ENCODE measurements at places on chromosomes 5 and 9.

DNA sequence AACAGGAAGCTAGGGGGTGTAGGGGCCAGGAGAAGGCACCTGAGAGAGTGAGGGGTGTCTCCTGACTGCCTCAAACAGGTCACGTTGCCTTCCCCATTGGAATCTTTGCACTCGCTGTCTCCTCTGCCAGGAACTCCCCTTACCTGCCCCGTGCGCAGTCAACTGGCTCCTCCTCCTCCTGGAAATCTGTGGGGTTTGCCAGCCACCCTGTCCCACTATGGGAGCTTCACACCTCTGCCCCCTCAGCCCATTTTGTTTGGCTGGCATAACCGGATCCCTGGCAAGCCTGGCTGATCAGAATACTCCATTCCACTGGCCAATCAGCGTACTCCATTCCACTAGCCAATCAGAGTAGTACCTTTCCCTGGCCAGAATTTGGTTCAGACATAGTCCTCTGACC lies 10.4 kb upstream of the SLC34A1 start:
- no peak for DNase-seq

DNA sequence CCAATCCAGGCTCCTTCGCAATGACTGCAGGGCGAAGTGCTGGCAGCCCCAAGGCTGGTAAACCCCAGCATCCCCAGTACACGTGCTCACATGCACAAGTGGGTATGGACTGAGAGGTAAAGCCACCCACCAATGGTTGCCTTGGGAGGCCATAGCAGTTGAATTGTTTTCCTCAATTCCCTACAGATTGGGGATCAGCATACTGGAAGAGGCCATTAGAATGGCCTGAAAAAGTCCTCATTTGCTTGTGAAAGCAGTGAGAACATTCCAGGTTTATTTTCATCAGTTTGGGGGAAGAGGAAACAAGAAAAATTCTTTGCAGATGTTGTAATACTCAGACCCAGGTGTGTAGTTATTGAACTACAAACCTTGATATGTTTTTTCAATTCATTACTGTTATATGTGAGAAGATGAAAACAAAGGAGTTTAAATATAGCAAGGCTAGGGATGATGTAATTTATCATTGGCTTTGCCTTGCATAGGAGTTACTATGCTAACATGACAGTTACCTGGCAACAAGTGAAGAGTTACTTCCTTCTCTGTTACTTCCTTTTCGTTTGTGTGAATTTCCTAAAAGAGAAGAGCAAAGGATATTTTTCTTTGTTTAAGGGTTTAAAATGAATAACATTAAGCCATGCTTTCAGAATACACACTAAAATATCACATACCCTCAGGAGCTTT lies 36.4 kb downstream of the MTMR12 start:
- DNase-seq = peak; percentile 18

DNA sequence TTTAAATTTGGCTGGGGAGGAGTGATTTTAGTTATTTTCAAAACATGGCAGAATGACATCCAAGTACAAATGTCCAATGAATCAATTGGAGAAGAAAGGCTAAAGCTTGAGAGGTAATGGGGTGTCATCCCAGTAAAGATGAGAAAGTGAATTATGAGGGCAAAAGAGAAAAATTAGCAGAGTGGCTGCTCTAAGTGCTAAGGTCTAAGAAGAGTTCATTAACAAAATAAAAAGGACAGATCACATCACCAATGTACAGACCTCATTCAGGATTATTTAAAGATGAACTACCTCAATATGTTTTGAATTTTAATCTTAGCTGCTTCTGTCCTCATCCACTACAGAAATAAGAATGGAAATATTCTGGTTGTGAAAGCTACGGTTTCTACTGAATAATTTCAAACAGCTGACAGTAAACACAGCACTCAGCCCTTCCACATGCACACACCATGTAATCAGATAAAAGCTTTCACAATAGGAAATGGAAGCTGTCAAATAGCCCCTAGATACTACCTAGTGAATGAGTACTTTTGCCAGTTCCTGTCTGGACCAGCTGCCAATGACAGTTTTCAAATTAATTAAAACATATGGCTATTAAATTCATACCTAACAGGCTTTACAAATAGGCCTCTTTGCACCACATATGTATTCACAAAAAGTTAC lies 171.5 kb downstream of the SSBP2 start:
- no peak for DNase-seq

GRCh38 chr5:176573564-176574296 lies 24.6 kb downstream of the CDHR2 start:
- DNase-seq = peak; percentile 39

DNA sequence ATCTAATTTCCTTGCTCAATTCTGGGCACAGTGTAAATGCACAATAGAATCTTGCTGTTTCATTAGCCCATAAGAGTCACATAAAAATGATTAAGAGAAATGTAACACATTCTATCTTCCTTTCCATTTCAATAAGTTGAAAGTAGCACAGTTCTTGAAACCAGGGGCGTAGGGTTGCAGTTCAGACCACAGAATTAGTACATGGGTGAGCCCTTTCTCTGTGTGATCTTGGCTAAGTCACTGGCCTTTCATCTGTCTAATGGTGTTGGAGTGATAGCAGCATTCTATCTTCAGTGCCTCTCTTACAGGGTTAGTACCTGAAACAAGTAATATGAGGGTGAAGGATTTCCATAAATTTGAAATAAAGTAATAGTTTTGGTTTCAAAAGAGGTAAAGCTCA lies 445.3 kb upstream of the ZNF462 start:
- DNase-seq = no peak

GRCh38 chr5:180090769-180091546 lies 19.4 kb upstream of the RNF130 start:
- peak; percentile 72 for DNase-seq

- DNase-seq = no peak
Observed at GRCh38 chr5:56326116-56326515, 93.0 kb upstream of the ANKRD55 start.

DNA sequence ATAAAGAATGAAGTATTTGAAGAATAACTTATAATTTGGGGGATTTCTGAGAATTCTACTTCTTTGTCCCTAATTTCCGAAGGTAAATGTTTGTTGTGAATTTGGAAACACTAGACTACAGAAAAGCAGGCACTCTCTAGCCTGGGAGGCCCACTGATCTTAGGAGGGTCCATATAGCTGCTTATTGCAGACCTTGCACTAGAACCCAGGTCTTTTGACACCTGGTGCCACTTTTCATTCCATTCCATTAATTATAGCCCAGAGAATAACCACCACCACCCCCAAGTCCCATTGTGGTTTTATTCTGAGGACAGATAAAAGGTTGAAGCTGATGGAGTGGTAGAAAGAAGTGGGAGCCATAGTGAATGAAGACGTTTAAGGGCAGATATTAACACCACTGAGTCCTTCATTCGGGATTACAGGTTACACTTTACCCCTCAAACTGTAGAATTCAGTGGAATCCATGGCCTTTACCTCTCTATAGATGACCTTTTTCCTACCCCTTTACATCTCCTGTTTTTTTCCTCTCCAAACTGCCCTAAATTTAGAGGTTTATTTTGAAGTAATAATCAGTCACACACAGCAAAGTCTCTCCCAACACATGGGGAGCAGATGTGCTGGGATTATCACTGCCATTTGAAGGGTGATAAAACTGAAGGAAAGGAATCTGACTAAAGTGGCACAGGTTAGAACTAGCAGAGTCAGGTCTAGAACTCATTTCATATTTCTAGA lies 12.0 kb upstream of the PSMD5 start:
- no peak for DNase-seq

GRCh38 chr5:156181656-156182055 lies 145.3 kb upstream of the SGCD start:
- DNase-seq = no peak

- DNase-seq = no peak
Observed at GRCh38 chr5:137051161-137051560, 448.0 kb downstream of the SPOCK1 start.

DNA sequence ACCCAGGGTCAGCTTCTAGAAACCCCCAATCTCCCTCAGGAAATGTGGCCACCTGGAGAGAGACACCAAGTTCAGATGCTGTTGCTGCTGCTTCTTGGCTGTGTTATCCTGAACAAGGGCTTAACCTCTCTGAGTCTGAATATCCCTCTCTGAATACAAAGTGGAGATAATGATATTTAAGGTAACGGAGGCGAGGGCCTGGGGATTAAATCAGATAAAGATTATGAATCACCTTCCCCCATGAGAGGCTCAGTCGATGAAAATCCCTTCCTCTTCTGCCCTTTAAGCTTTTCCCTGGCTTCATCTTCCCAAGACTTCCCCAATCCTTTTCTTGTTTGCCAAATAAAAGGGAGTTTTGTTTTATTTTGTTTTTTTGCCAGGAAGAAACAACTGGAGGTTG lies 8.1 kb upstream of the CPLX2 start:
- DNase-seq = no peak

DNA sequence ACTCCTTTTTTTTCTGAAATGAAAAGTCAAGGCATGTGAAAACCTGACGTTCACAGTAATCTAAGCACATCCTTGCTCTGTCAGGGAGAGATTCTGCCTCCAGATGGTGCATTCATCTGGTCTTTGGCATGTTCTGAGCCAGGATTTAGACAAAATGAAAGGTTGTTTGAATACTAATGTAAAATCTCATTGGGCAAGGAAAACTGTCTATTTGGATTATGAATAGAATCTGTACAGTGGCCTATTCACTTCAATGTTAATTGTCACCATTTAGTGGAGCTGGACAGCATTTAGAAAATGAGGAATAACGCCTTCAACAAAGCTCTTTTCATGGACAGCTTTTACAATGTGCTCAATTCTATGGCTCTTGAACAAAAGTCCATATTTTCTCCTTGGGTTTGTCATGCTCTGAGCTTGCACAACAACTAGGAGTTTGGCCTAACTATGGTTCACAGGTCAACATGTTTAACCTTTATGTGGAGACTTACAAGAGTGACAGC lies 28.9 kb downstream of the ARHGEF28 start:
- no peak for DNase-seq

GRCh38 chr9:125758986-125759763 lies 12.0 kb downstream of the PBX3 start:
- no peak for DNase-seq

- DNase-seq = no peak
Observed at GRCh38 chr5:90345684-90346083, 63.9 kb downstream of the CETN3 start.

DNA sequence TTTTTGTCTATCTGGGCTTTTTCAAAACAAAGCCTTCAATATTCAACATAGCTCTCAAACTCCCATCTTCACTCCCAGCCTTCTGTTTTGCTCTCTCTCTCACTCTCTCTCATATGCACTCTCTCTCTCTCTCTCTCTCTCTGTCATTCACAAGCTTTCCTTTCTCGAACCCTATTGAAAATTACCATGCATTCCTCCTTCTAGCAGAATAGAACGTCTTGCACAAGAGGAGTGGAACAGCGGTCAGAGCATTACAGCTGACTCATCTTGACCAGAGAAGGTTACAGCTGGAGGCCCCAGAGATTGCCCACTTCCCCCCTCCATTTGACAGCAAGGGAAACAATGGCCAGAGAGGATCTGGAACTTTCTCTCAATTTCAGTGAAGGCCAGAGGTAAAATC lies 51.0 kb upstream of the LIFR start:
- DNase-seq = no peak

DNA sequence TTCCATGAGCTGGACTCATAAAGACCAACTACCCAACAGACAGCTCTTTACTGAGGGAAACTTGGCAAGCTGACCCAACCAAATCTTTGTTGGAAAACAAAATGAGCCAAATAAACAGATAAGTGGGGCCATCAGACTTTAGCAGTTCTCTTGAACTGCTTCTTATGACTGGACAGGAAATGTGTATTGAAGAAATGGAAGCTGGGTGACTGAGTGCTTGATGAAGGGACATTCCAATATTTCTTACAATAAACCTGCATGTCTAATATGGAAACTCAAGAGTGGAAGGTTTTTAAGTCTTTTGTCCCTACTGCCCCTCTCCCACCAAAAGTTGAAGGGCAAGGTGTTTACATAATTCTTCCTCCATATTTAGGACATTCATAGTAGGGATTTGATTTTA lies 218.8 kb upstream of the NR4A3 start:
- no peak for DNase-seq

DNA sequence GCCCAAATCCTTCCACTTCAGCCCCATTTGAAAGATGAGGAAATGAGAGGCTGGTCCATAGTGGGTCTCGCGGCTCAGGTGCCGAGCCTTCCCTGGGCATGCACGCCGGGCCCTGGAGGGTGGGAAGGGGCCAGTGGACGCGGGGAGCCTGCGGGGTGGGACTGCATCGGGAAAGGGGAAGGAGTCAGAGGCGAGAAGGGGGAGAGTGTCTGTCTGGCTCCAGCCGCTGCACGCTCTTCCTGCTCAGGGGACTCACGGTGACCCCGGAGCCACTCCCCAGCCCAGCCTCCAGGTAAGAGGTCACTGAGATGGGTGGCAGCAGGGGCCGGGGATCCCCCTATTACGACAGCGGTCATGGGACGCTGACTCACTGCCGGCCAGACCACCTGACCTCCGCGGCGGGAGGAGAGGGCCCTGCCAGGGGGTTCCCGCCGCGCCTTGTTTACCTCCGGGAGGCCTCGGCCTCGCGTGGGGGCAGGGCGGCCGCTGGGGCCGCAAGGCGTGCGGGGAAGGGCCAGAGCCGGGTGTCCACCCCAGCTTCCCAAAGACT lies 1.9 kb upstream of the SQSTM1 start:
- DNase-seq = no peak

- DNase-seq = no peak
Observed at GRCh38 chr5:107646418-107646817, 24.3 kb downstream of the EFNA5 start.

DNA sequence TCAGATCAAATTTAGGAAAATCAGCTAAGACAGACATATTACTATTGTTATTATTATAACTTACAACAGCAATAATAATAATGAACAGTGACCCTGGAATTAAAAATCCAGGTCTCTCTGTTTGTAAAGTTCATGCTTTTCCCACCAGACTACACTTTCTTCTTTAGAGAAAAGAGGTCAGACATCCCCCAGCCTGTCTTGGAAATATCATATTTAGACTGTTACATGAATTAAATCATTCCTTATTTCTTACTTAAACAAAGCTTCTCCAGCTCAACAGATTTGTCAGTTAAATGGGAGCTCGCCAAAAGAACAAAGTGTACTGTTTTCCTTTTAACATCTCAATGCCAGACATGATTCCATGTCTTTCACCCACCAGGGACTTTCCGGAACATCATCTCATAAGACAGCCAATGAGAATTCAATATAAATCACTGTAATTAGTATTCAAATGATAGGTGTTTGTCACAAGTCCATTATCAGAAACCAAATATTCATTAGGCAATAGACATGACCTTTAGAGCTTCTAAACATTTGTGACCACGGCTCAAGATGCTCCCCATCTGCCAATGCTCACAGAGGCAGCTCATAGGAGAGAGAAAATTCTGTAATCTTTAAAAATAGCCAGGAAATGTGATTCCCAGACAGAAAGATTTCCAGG lies 351.9 kb downstream of the ENC1 start:
- no peak for DNase-seq
